T-helper 1 cell treated with Interleukin-12 subunit alpha and Interleukin-12 subunit beta and Interleukin-4 antibody, amounts not matched to agents 30 ng/mL and 1 ng/mL, for 36 hours (primary cell): ENCODE measurements at places on chromosomes 11 and 22. TPM values are rescaled to one million over a fixed set of nuclear protein-coding genes. Genes with fewer than 3 reads are reported as not detected.

CABP7 gene
- total RNA-seq: 0.07 TPM in 1 of 2 replicates, not detected in the other

OR4D5 gene
- total RNA-seq: not detected in 2 replicates

SLC35F2 gene
- total RNA-seq: 14.3 and 15.4 TPM in 2 replicates

PLA2G3 gene
- total RNA-seq: not detected in 2 replicates

CBLIF gene
- total RNA-seq: not detected in 2 replicates

INS gene
- total RNA-seq: not detected in 2 replicates

C1QTNF4 gene
- 0.49 and 0.68 TPM in 2 replicates for total RNA-seq

COMMD9 gene
- total RNA-seq: 44.8 and 45.5 TPM in 2 replicates

TCN1 gene
- total RNA-seq: not detected in 2 replicates

OMP gene
- total RNA-seq: not detected in 2 replicates

CXCR5 gene
- total RNA-seq: 0.51 and 0.59 TPM in 2 replicates

PNPLA3 gene
- total RNA-seq: 0.22 and 0.29 TPM in 2 replicates
